Panc1 (cell line): ENCODE measurements at places on chromosomes 7 and 10. TPM values are rescaled to one million over a fixed set of nuclear protein-coding genes. Genes with fewer than 3 reads are reported as not detected.

DNA sequence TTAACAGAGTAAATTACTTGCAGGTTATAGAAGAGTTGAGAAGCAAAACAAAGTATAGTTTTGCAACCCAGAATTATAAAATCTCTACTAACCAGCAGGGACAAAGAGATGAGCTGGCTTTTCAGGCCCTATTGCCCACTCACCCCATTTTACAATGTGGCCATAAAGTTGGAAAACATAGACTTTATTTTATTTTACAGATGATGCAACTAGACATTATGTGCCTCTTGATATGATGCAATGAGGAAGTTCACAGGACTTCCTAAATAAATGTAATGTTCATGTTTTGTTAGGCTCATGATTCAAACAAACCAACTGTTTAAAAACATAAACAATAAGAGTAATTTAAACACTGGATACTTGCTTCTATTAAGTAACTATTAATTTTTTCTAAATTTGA, 141.1 kb upstream of the WNT16 start:
- DNase-seq: no peak

DNA sequence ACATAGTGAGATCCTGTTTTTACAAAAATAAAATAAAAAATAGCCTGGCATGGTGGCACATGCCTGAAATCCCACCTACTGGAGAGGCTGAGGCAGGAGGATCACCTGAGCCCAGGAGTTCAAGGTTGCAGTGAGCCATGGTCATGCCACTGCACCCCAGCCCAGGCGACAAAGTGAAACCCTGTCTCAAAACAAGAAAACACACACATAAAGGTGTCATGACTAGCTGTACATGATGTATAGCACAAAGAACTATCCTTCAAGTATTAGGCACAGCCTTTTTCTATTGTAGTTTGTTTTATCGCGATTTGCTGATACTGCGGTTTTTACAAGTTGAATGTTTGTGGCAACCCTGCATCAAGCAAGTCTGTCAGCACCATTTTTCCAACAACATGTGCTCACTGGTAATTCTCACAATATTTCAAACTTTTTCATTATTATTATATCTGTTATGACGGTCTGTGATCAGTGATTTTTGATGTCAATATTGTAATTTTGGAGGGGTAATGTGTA, 11.5 kb upstream of the SNX13 start:
- DNase-seq: no peak

RBM20 gene
- total RNA-seq: 0.10 TPM

TMEM225B gene
- total RNA-seq: 0.31 TPM

CLEC5A gene
- not detected for total RNA-seq
